A549 (cell line): ENCODE measurements at places on chromosomes 7 and 10. TPM values are rescaled to one million over a fixed set of nuclear protein-coding genes. Genes with fewer than 3 reads are reported as not detected.

The TMEM229A gene
- polyA plus RNA-seq = not detected in 3 replicates

The PDZD7 gene
- 0.56 to 0.79 TPM (median 0.63 TPM) in 3 replicates for polyA plus RNA-seq

The TRIM4 gene
- polyA plus RNA-seq = 25.6 to 26.5 TPM (median 25.9 TPM) in 3 replicates

The CELF2 gene
- 0.01 to 0.04 TPM in 2 of 3 replicates, not detected in the other for polyA plus RNA-seq

The SEC24C gene
- polyA plus RNA-seq = 52.6 to 54.3 TPM (median 54.1 TPM) in 3 replicates

The PNLIP gene
- polyA plus RNA-seq = not detected in 3 replicates

The PALD1 gene
- polyA plus RNA-seq = 5.2 to 5.7 TPM (median 5.5 TPM) in 3 replicates

The CABCOCO1 gene
- 0.54 to 0.92 TPM (median 0.77 TPM) in 3 replicates for polyA plus RNA-seq

The TMEM176B gene
- not detected in 3 replicates for polyA plus RNA-seq

The ZNF467 gene
- polyA plus RNA-seq = 2.0 to 4.1 TPM (median 3.1 TPM) in 3 replicates

The PIK3CG gene
- polyA plus RNA-seq = not detected in 3 replicates

The HTRA1 gene
- 31.9 to 51.5 TPM (median 50.7 TPM) in 3 replicates for polyA plus RNA-seq

The P4HA1 gene
- 20.6 to 23.7 TPM (median 22.6 TPM) in 3 replicates for polyA plus RNA-seq

The ZNF680 gene
- 3.9 to 4.7 TPM (median 4.6 TPM) in 3 replicates for polyA plus RNA-seq

The CYP2C19 gene
- 0.05 TPM in 1 of 3 replicates, not detected in the others for polyA plus RNA-seq

The NUPR2 gene
- not detected in 3 replicates for polyA plus RNA-seq

The LGI1 gene
- not detected in 3 replicates for polyA plus RNA-seq
